ENCODE measurements at places on chromosomes 12 and 14.

GRCh38 chr12:12153596-12153995 lies 82.9 kb downstream of the BCL2L14 start:
- no peak for DNase-seq

DNA sequence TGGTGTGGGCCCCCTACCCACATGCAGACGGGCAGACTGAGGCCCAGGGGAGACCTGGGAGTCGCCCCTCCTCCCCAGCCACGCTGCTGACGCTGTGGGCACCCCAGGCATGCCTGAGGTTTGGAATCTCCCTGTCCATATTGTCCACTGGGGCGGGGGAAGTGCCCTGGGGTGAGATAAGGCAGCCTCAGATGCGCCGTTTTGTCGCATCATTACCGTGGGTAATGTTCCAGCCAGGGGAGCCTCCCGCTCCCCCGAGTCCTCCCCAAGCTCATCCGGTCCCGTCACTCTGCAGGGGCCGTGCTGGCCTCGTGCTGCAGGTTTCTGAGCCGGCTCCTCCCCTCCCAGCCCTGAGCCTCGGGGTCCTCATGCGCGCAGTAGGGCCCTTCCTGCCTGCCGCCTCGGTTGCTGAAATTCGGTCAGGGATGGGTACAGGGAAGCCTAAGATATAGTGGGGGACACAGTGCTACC lies 11.4 kb downstream of the INF2 start:
- no peak for DNase-seq

GRCh38 chr12:10618338-10618987 lies 5.1 kb upstream of the MAGOHB start:
- DNase-seq, result peak; percentile 91

- DNase-seq, result no peak
Measured at GRCh38 chr12:110345176-110345661, 58.3 kb downstream of the ANAPC7 start.

GRCh38 chr12:125346362-125346761 lies 281.1 kb downstream of the AACS start:
- DNase-seq, result no peak

- DNase-seq, result no peak
Measured at GRCh38 chr12:33825442-33825841, 196.9 kb upstream of the ALG10 start.

DNA sequence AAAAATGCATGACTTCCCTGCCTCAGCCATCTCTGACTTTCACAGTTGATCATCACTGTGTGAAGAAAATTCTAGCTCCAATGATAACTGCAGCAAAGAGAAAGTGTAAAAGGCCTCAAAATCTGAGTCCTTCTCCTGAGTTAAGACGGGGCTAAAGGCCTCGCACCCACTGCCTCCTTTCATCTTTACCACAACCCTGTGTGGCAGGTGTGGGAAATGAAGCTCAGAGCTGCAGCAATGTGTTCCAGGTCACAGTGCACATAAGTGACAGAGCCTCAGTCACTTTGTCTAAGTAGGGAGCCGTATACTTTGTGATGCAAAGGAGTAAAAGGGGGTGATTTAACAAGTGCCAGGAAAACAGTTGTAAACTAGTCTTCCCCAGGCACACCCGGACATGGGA lies 144.7 kb upstream of the TMCC3 start:
- no peak for DNase-seq

GRCh38 chr14:22850944-22851764 lies 14.8 kb downstream of the MMP14 start:
- peak; percentile 99 for DNase-seq

DNA sequence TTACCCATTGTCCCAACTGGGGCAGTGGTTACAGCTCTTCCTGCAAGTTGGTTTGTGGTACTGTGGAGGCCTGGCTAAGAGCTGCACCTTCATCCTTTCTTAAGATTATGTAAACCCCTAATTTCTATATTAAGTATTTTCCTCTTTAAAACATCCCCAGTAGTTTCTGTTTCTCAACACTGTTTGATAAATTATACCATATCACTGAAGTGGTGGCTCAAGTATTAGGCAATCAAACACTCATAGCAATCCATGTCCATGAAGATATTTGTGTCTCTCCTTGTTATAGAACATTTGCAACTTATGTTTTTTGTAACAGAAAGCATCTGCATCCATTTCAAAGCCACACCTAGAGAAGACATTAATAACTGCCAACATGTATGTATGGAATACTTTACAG lies 31.8 kb downstream of the ATXN3 start:
- no peak for DNase-seq

- DNase-seq, result peak; percentile 34
Measured at GRCh38 chr14:92004062-92004461, 35.8 kb downstream of the TRIP11 start.

DNA sequence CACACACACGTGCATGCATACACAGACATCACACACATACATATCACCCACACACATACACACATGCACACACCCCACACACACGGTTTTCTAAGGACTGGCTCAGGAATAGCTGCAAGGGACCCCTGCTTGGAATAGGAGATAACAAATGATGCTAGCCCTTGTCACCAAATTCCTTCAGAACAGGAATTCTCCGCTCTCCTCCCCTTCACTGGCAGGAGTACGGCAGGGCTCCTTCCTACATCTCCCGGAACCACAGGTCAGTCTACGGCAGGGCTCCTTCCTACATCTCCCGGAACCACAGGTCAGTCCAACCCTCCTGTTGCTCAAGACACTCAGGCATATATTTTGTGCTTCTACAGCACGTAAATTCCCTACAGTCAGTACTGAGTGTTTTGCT lies 23.9 kb downstream of the PHLDA1 start:
- no peak for DNase-seq

GRCh38 chr12:91377436-91377835 lies 194.8 kb upstream of the DCN start:
- no peak for DNase-seq

DNA sequence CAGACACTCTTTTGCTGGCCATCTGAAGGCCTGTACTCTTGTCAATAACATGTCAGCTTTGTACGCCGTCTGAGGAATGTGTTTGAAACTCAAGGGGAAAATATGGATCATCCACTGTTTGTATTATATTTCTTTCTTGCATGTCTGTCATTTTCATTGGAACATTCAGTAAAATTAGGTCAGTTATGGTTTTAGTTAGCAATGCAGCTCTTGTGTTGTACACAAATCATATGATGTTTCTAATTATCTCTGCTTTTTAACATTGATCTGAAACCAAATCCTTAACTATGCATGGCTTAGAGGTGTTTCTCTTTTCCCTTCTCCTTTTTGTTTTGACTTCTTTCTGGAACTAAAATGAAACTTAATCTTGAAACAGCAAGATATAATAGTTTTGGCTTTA lies 333.6 kb upstream of the PRICKLE1 start:
- DNase-seq, result no peak

DNA sequence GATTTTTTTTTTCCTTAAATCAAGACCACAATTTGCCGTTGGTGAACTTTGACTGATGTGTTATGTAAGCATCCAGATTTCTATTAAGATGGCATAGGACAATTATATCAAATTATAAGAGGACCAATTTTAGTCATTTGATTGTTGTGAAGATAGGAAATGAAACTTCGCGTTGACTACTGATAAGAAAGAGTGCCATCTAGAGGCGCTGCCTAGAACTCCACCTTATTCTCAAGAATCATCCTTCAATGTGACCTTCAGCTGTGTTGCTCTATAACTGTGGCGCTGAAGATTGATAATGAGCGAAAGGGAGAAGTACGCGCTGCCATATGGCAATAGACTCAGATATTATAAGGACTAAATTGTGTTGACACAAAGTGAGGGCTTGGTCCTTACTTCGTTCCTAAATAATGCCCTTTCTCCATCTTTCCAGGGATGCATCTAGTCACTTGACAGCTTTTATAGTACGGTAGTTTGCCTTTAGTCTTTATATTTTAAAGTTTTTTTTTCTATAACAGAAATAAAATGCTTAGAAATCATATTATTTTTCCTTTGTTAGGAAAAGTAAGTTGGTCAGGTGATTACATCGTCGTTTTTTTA lies 350.8 kb upstream of the STXBP6 start:
- DNase-seq, result peak; percentile 26

DNA sequence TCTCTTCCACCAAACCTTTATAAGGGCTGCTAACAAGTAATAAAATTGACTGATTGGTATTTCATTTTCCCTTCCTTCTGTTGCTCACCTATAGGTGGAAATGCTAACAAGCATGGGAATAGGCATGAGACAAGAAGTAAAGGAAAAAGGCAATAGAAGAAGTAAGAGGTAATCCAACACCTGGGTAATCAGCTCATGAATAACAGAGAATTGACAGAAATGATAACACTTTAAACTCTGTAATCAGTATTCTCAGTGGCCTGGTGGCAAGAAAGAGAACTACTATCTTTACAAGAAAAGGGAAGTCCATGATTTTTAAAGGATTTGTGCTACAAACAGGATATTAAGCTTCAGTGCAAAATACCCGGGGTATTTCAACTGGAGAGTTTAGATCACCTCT lies 737.8 kb downstream of the RERGL start:
- DNase-seq, result no peak

GRCh38 chr12:53659011-53659551 lies 16.8 kb downstream of the ATP5MC2 start:
- DNase-seq, result no peak

DNA sequence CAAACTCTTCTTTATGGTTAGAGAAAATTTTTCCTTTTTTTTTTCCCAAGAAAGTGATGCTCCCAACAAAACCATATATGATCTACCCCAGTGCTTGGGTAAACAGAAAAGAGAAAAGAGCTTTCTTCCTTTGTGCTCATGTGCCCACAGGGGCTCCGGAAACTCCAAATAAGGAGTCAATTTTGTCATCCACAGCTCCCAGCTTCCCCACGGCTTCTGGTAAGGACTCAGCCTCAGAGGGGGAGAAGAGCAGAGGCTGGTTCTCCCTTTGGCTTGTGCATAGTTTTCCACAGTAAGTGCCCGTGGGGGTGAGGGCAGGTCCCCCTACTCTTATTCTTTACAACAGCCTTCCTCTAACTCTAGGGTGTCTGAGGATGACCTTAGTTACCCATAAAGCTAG lies 13.3 kb upstream of the RGS6 start:
- no peak for DNase-seq

GRCh38 chr14:93702946-93703345 lies 85.3 kb downstream of the PRIMA1 start:
- DNase-seq, result no peak

GRCh38 chr14:97584528-97584927 lies 787.3 kb downstream of the VRK1 start:
- no peak for DNase-seq

DNA sequence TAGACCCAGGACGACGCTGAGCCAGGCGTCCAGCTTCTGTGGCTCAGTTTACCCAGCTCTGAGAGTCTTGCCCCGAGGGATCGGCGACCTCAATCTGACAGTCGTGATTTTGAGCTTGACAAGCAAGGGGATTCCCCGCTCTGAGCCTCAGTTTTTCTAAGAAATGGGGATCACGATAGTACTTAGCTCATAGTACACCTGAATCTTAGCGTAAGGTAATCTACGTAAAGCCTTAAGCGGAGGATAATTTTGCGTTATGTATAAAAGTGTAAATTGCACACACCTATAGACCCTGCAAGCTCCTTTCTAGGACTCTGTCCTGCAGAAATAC lies 285 bp downstream of the MVK start:
- DNase-seq, result no peak

GRCh38 chr12:101885912-101886561 lies 8.7 kb downstream of the DRAM1 start:
- DNase-seq, result no peak

DNA sequence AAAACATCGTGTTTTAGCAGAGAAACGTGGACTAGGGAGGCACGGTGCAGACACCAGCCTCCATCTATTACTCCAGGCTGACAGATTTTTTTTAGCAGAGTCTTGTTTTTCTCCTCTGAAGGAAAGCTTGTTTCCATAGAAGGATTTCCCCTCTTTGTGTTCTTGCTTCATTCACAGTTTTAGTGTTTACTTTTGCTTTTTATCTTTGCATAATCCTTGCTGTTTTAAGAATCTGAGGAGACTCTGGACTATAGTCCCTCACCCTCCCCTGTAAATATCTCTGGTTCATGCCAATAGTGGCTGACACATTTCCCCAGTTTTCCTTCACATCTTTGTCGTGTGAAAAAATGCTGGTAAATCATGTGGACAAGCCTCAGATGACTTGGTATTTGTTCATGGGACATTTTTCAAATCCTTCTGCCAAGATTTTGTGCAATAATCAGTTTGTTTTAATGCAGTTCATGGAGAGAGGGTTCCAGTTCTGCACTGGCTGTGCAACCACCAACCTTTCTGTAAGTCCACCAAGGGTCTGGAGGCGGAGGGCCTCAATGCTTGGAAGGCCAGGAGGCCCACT lies 39.9 kb upstream of the TMCC3 start:
- peak; percentile 15 for DNase-seq

- no peak for DNase-seq
Measured at GRCh38 chr12:75846102-75846501, 185.5 kb downstream of the PHLDA1 start.

DNA sequence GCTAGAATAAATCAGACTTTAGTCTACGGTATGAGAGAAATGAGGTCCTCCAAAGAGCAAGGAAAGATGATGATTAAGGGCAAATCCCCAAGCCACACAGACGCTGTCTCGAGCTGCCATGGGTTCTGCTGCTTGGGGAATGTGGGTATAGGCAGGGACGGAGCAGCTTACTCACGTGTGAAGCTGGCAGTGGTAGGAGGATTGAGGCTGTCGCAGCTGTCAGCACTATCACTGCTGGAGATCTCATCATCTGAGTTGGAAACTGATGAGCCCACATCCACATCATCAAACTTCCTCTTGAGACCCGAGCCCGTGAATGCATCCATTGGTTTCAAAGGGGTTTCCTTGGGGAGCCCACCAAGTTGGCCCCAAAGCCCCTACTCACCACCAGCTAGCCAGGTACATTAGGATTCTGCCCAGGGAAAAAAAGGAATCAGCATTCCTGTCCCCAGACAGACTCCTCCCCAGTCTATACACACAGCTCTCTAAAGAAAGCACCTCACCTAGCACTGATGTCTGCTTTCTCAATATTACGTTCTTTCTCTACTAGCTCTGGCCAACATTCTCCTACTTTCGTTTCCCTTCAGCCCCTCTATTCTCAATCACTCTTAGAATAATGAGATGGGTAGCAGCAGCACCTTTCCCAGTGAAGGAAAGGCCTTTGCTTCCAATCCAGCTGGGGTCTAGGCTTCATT lies 7.0 kb downstream of the CSRNP2 start:
- DNase-seq, result no peak

DNA sequence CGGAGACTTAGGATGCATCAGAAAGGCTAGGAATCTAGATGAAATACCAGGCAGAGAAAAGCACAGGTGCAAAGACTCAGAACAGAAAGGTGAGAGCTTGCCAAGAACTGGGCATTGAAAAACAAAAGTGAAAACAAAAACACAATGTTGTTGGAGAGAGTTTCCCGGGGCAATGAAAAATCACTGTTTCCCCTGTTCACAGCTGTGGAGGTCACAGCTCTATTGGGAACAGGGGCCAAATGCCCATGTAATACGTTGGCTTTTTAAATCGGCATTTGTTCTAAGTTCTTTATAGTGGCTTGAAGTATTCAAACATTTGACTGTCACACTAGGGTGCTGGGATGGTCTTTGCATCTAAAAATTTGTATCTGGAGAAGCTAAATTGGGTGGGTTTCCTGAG lies 108.3 kb downstream of the SLC15A4 start:
- DNase-seq, result no peak

Data from HCEC 1CT (cell line).